ENCODE measurements at places on chromosomes 4 and X. TPM values are rescaled to one million over a fixed set of nuclear protein-coding genes. Genes with fewer than 3 reads are reported as not detected.

Gene GAGE12J
- total RNA-seq = not detected

DNA sequence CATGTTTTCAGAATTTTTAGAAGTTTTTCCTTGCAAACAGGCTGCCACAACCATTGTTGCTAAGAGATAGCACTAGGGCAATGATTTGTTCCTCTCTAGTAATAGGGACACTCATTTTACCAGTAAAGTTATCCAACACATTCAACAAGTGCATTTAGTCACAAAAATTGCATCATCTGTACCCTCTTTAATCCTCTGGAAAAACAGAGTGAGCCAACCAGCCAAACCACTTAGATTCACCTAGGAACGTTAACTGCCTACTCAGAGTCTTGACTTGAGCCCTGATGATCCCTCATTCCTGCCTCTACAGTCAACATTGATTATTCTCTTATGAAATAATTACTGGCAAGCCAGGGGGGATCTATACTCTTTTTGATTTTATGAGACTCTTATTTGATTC lies 17.0 kb upstream of the ADGRA3 start:
- DNase-seq = no peak

Gene ENPEP
- 3.8 TPM for total RNA-seq

- no peak for DNase-seq
Observed at GRCh38 chrX:142831961-142832530, 193.7 kb upstream of the SPANXN4 start.

DNA sequence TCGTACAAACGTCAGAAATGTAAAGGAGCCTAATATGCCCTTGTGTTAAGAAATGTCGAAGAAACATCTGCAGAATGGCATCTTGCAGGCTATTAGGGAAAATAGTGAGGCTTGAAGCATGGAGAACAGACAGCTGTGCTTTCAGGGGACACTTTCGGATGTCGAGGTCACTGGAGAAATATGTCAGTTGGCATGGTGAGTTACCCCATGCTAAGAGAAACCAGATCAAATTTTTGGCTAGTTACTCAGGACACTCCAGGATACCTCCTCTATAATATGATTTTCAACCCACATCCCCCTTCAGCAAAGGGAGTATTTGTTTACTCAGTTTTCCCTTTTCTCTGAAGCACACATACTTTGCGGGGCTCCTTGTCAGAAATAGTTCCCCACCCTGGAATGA lies 171.4 kb downstream of the GPC3 start:
- DNase-seq = no peak

Gene EMCN
- total RNA-seq = not detected

GRCh38 chr4:153020457-153020856 lies 84.3 kb downstream of the FHDC1 start:
- no peak for DNase-seq

Gene PSAPL1
- not detected for total RNA-seq

- no peak for DNase-seq
Observed at GRCh38 chrX:106921637-106922036, 1.4 kb downstream of the CLDN2 start.

Gene GIMD1
- total RNA-seq = not detected

Data from Caki2 (cell line).